ENCODE measurements at places on chromosomes 12 and 14. TPM values are rescaled to one million over a fixed set of nuclear protein-coding genes. Genes with fewer than 3 reads are reported as not detected.
A peak's percentile ranks its signal among the peaks of the same experiment; 100 is the strongest.

DNA sequence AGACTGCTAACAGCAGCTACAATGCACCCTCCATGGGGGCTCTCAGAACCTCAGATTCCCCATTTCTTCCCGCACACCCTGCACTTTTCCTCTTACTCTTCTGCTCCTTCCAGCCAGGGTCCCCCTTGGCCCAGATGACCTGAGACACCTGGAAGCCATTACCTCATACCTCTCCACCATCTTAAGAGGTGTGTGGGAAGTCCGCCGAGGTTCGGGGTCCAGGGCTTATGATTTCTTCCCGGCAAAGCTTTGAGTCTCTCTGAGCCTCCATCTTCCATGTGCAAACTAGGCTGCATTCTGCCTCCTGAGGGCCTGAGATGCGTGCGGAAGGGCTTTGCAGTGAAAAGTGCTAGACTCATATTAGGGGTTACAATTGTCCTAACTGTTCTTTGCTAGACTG lies 5.3 kb downstream of the GSC start:
- no peak overlapping the region for H3K27ac ChIP-seq
- H3K36me3 ChIP-seq = no peaks in the 10 kb centered on the region
- peaks cover 90% of the 10 kb centered on the region for H3K27me3 ChIP-seq
- H3K4me1 ChIP-seq = peaks cover 19% of the 10 kb centered on the region
- no peak overlapping the region for H3K4me3 ChIP-seq

The OR4E2 gene
- total RNA-seq = not detected

GRCh38 chr12:52203079-52203921 lies 11.5 kb upstream of the KRT80 start:
- H3K4me3 ChIP-seq = no peak overlapping the region
- DNase-seq = no peak
- peak overlapping the region; percentile 96 for H3K27ac ChIP-seq

GRCh38 chr14:74176400-74176793 lies 62.9 kb upstream of the VSX2 start:
- no peaks in the 10 kb centered on the region for H3K4me1 ChIP-seq
- H3K27me3 ChIP-seq = no peaks in the 10 kb centered on the region
- DNase-seq = no peak
- no peaks in the 10 kb centered on the region for H3K36me3 ChIP-seq
- no peak overlapping the region for H3K27ac ChIP-seq
- no peak overlapping the region for H3K4me3 ChIP-seq

The RERGL gene
- not detected for total RNA-seq

Data from neural crest cell (in vitro differentiated cells).